ENCODE measurements at places on chromosomes 3 and 15.

DNA sequence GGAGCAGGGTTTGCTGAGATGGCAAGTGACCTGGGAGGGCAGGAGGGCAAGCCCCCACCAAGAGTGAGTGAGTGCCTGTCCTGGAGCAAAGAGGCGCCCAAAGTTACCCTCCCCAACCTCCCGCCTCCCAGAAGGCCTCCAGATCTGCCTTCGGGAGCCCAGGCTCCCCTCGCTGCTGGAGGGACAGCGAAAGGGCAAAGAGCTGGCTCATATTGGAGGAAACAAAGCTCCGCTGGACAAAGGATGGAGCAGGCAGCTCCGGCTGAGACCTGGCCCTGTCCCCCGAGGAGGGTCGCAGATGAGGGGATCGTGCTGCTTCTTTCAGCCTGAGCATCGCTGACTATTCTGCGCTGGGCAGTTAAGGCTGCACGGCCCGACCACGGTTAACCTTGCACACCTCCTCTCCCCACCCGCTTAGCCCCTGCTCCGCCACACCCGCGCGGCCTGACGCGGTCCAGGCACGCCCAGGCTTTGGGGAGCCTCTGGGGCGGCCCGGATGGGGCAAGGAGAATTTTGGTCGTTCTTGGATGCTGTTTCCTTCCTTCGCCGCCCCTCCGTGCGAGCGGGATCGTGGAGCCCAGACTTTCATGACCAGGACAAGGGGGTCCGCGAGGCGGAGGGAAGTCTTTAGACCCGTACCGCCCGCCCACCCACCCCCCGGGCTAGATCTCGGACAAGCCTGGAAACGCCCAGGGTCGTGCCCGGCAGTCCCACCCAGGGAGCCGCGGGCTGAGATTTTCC lies 651 bp downstream of the PLCD1 start:
- DNase-seq: no peak

DNA sequence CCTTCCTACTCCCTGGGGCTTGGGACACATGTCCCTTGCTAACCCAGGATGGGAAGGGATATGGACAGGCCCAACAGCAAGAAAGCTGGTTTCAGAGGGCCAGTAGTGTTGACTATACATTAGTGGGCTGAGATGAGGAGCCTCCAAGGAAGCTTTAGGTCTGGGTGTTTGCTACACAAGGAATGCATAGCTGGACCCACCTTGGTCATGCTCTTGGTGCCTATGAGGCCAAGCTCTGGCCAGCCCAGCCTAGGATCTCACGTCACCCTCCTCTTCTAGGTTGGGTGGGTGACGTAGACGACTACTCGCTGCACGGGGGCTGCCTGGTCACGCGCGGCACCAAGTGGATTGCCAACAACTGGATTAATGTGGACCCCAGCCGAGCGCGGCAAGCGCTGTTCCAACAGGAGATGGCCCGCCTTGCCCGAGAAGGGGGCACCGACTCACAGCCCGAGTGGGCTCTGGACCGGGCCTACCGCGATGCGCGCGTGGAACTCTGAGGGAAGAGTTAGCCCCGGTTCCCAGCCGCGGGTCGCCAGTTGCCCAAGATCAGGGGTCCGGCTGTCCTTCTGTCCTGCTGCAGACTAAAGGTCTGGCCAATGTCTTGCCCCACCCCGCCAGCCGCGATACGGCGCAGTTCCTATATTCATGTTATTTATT lies 653 bp upstream of the WDR6 start:
- no peak for DNase-seq

- no peak for DNase-seq
Measured at GRCh38 chr15:40242601-40243000, 3.7 kb downstream of the PAK6 start.

DNA sequence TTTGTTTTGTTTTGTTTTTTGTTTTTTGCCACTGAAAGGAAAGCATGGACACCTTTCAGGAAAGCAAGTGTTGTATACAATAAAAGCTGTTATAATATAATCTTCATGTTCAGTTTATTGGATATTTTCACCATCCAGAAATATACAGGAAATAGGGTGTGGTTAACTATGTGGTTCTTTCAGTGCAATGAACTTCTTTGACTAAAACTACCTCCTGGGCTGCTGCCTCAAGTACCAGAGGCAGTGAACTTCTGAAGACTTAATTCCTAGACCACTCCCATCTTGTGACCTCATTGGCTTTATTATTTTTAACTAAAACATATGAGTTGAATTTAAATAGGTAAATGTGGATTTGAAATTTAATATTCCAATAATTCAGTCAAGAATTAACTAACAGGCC lies 27.1 kb upstream of the TBL1XR1 start:
- DNase-seq: no peak

GRCh38 chr3:130760922-130761321 lies 14.3 kb upstream of the PIK3R4 start:
- no peak for DNase-seq

DNA sequence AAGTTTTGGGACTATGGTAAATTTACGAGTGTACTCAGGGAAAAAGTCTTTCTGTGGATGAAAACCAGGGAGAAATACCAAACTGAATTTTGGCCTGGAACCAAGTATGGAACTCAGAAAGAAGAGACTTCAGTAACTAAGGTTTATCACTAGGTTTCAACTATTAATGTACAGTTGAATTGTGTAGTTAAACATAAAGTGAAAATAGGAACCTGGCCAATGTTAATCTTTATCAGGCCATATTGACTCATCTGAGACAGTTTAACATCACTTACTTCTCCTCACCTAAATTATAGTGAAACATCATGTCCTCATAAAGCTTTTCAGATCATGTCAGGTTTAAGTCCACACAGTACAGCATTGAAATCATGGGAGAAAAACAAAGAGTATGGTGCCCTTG lies 197.7 kb downstream of the LSAMP start:
- DNase-seq: no peak

GRCh38 chr3:3209057-3209456 lies 29.6 kb upstream of the CRBN start:
- DNase-seq: no peak

- DNase-seq: no peak
Measured at GRCh38 chr3:141380987-141381386, 12.7 kb downstream of the ZBTB38 start.

DNA sequence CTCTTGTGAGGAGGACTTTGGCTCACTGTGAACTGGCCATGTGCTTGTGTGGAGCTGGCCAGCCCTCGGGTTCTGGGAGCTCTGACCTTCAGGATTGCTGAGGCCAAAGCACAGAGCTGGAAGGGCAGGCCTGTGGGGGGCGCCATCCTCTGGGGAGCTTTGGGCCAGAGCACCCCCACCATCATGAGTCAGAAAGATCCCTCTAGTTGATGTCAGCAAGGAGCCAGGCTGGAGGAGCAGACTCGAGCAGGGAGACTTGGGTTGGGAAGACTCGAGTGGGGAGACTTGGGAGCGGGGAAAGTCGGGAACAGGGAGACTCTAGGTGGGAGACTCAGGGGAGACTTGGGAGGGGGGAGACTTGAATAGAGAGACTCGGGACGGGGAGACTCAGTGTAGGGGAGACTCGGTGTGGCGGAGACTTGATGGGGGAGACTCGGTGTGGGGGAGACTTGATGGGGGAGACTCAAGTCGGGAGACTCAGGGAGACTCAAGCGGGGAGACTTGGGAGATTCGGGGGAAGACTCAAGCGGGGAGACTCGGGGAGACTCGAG lies 37.7 kb upstream of the PLXNA1 start:
- no peak for DNase-seq

GRCh38 chr3:118408431-118408830 lies 626.2 kb downstream of the IGSF11 start:
- no peak for DNase-seq

GRCh38 chr15:31241888-31242522 lies 84.6 kb upstream of the KLF13 start:
- DNase-seq: no peak

DNA sequence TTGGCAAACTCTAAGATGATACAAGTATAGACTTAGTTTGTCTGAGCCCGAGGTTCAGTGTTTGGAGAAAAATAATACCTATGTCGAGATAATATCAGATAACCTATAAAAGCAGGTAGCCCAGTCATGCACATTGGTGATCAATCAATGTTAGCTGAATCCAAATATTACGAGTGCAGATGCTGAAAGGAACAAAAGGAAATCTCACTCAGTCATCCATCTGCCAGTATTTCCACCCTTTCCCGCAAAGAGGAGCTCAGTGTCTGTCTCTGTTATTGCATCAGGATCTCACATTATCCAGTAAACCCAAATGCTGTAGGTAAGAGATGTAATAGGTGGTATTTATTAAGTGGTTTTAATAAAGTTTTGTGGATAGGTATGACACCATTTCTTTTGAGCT lies 251.2 kb upstream of the CTDSPL start:
- DNase-seq: no peak

GRCh38 chr3:160869825-160870224 lies 113.8 kb downstream of the PPM1L start:
- no peak for DNase-seq

DNA sequence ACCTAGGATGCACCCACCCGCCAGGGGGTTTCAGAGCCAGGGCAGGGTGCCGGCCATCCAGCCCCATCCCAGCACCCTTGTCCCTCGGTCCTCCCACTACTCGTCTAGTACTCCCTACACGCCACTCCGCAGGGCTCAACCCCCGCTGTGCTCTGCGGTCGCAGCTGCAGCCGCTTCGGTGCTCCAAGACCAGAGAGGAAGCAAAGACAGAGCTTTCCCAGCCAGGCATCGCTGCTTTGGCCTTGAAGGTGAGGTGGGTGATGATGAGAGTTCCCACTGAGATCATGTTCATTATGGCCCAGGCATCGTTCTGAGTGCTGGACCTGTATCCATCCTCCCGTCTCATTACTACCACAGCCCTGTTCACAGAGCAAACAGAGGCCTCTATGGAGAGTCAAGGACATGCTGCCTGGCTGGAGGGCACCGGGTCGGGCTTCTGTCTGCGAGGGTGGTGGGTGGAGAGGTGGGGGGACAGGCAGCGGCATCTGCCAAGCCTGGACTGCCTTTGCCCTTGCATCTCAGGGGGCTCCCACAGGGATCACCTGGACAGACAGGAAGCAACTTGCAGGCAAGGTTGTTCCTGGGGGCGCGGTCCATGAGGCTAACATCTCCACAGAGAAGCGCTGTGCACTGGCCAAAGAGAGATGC lies 66.9 kb downstream of the KLF13 start:
- no peak for DNase-seq

- DNase-seq: no peak
Measured at GRCh38 chr3:52849656-52850055, 14.8 kb upstream of the MUSTN1 start.

DNA sequence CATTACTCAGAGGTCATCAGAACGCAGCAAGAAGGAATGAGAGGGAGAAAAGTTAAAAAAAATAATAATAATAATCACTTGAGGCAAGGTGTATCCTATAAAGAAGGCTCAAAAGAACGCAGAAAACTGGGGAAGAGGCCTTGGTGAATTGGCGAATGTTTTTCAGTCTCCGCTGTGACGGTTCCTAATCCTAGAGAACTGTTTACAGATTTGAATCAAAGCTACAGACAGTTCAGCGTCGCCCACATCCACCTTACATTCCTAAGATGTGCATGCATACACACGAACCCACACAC lies 634 bp downstream of the ZMAT3 start:
- DNase-seq: no peak
